ENCODE measurements at places on chromosomes 7 and 10. TPM values are rescaled to one million over a fixed set of nuclear protein-coding genes. Genes with fewer than 3 reads are reported as not detected.

Gene C7orf57
- total RNA-seq = not detected

Gene AKR1D1
- total RNA-seq = not detected

Gene CEP55
- total RNA-seq = 8.7 TPM

Gene NDUFA5
- 35.0 TPM for total RNA-seq

Gene TMEM273
- 0.58 TPM for total RNA-seq

Gene ZNF804B
- total RNA-seq = not detected

Gene TRIM73
- 0.19 TPM for total RNA-seq

Gene GARIN1A
- 0.38 TPM for total RNA-seq

Gene TFPI2
- 417 TPM for total RNA-seq

Measured in regular cardiac myocyte (primary cell).